CD14-positive monocyte (primary cell): ENCODE measurements at places on chromosomes 3 and 15.

GRCh38 chr3:168273036-168273435 lies 177.3 kb upstream of the GOLIM4 start:
- no peak for DNase-seq

DNA sequence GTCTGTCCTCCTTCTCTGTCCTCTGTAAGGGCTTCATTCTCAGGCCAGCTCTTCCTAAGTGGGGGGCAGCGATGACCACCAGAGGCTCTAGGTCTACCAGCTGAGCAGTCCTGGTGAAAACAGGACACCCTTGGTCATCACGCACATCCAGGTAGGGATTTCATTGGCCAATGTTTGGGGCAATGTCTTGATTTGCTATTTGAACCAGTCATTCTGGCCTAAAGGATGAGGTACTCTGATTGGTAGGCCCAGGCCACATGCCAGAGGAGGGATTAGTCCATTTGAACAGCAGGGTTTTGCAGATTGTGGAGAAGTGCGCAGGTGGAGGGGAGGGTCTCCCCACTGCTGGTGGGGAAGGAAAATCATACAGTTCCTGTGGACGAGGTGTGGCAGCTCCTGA lies 57.3 kb downstream of the PLXNA1 start:
- DNase-seq = no peak

DNA sequence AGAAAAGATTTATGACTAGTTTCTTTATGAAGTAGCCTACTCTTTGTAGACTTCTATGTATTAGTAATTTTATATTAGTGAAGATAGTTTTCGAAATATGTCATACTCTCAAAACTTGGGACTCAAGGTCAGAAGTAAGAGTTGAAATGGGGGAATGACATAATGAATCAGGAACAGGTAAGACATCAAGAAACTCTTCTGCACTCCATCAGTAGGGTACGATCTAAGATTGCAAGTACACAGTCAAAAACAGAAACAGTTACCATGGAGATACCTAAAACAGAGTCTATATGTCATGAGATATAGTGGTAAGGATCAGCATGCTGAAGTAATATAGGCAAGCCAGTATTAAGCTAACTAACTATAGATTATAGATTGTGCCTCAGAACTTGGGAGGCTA lies 187.0 kb upstream of the MLF1 start:
- DNase-seq = no peak

GRCh38 chr3:40337136-40338108 lies 27.9 kb downstream of the EIF1B start:
- DNase-seq = no peak

DNA sequence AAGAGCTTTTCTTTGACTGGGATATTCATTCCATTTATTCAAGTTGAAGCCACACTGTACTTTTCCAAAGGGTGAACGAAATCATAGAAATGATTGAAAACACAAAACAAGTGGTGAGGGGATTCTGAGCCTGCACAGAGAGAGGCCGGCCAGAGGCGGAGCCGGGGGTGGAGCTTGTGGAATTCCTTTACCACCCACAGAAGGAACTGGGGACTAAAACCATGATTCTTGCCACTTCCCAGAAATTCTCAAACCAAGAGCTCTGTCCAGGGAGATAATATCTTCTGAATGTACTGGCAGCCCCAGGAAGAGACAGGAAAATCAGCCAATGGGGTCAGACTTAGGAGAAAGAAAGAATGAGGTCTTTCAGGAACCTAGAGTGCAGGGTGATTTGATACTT lies 20.8 kb downstream of the FBN1 start:
- DNase-seq = no peak

GRCh38 chr15:51224428-51224827 lies 114.0 kb downstream of the CYP19A1 start:
- no peak for DNase-seq

DNA sequence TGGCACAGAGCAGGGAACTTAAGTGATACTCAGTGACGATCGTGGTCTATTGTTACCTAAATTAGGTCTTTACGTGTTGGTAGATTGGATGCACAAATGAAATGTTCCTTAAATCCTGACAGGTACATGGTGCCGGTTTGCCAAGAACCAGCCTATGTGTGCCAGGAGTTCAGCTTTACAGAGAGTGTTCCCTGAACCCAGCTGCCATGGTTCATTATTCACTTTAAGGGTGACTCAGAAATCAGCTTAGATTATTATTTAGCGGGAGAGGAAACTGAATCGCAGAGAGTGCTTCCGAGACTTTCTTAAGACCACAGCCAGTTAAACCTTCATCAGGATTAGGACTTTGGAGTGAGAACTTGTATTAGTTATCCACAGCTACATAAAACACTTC lies 21.5 kb downstream of the FAM43A start:
- DNase-seq = no peak

DNA sequence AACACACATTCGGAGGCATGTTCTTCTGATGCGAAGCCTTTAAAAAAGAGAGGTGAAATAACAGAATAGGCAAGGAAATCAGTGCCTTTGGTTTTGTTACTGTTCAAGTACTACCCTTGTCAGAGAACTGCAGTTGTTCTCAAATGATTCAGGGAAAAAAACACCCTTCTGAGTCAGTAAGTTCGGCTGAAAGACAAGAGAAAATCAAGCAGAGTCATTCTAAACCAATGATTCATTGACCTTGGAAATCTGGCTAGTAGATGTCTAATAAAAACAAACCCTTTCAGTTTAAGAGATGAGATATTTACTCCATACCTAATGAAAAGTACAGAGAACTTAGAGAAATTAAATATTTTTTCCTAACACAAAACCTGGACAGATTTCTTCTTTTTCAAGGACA lies 72.7 kb upstream of the ABI3BP start:
- no peak for DNase-seq

DNA sequence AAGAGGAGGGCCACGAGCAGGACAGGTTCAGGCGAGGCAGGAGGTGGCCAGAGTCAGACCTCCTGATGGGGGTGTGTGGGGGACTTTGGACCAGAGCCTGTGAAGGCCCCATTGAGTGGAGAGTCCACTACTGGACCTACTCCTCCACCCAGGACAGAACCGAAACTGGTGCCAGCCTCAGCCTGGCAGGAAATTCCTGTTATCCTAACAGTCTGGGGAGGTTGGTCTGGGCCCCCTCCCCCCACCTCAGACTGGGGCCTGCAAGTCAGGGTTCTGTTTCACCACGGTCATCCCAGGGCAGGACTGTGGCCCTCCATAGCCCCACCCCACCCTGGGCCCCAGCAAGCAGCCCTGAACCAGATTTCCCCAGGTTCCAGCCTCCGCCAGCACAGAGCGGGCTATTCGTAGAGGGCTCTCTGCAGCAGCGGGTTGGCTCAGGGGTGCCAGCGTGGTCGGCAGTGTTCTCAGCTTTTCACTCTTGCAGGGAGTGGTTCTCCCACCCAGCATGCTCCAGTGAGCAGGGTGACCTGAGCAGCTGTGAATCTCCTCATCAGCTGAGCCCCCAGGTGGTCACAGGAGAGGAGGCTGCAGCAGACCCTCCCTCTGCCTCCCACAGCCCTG lies 217.3 kb downstream of the TBC1D2B start:
- DNase-seq = no peak

DNA sequence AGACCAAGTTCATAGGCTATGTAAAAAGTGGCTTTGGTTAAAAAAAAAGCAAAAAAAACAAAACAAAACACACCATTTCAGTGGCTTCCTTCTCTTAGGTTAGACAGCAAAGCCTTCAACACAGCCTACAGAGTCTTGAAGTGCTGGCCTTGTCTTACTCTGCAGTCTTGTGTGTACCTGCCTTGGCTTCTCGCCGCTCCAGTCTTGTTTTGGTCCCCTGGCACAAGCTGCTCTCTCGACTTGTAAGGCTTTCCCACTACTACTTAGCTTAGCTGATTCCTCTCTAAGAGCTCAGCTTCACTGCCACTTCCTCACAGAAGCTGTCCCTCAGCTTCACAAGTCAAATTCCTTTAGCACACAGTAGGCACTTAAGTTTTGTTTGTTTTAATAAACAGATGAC lies 63.0 kb downstream of the ST3GAL6 start:
- DNase-seq = no peak

DNA sequence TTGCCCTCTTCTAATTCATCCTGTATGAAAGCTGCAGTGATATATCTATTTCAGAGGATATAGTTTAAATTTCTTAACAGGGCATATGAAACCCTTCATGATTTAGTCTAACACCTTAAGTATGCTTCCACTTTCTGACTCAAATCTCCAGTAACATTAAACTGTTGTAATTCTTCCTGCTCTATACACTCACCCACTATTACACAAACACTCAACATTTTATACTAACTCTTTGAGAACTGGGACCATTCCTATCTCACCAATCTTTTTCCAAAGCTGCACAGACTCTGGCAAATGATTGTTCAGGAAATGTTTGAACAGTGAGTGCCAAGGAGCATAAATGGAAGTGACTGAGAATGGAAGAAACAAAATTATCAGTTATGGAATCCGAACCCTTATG lies 560.4 kb upstream of the DPPA4 start:
- no peak for DNase-seq

GRCh38 chr3:72270072-72270681 lies 485.2 kb upstream of the PROK2 start:
- DNase-seq = peak; percentile 96

DNA sequence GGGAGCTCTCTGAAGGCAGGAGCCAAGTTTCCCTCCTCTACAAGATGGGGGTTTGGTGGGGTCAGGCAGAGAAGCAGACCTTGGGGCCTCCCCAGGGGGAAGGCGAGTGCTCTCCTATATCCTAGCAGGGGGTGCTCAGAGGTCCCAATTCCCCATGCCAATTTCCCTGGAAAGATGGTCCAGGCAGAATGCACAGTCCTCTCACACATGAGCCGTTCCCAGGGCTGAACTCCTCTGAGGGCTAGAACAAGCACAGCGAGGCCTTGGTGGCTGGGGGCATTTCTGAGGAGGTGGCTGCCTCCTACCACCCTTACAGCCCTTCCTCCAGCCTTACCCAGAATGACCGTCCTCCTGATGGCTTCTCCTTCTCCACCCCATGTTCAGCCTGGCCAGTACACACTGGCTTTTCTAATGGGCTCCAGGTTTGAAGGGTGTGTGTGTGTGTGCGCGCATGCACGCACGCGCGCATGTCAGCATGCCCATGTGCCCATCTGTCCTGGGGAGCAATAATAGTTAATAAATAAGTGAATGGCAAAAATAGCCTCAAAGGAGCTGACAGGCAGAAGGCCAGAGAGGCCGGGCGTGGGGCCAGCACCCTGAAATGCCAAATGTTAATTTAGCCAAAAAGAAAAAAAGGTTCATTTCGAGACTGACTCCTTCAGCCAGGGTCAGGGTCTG lies 24.4 kb downstream of the ADCY5 start:
- DNase-seq = no peak

DNA sequence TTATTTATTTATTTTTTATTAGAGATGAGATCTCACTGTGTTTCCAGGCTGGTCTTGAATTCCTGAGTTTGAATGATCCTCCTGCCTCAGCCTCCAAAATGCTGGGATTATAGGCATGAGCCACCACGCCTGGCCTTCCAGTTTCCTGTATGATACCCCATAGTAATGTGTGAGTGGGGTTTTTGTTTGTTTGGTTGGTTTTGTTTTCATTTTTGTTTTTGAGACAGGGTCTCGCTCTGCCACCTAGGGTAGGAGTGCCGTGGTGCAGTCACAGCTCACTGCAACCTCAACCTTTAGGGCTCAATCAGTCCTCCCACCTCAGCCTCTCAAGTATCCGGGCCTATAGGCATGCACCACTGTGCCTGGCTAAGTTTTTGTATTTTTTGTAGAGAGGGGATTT lies 30.9 kb downstream of the GOLM2 start:
- no peak for DNase-seq

GRCh38 chr3:175149675-175150074 lies 290.5 kb downstream of the NAALADL2 start:
- DNase-seq = no peak

GRCh38 chr15:90022345-90022744 lies 21.2 kb downstream of the ZNF710 start:
- no peak for DNase-seq

DNA sequence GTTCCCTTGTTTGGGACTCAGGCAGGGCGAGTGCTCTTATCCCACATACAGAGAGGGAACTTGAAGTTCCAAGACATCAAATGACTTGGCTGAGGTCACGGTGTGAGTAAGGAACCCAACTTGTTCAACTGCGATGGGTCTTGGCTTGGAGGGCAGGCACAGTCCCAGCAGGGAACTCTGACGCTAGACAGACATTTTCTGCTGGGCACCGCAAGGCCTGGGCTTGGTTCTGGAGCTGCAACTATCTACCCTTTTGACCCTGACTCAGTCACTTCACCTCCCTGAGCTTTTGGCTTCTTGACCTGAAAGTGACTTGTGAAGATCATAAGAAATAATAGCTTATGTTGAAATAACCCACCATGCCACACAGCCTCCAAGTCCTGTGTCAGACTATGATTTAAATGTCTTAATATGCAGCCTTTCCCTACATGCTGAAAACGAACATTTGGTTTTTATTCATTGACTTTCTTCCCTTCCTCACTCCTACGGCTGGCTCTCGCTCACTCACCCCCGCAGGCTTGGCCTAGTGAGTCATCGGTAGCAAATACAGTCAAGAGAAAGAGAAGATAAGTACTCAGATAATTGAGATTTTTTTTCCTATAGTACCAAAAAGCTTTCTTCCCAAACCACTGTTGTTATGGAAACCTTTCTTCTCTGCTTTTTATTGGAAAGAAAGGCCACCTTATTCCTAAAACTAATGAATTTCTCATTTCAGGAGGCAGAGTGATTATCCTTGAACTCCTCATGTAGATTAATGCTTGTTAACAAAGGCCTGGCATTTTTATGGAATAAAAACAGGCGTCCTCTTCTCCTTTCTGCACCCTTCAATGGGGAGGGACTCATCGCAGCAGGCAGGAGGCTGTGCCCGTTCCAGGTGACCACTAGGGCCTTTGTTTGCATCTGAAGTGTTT lies 178.4 kb downstream of the ATP10A start:
- no peak for DNase-seq

DNA sequence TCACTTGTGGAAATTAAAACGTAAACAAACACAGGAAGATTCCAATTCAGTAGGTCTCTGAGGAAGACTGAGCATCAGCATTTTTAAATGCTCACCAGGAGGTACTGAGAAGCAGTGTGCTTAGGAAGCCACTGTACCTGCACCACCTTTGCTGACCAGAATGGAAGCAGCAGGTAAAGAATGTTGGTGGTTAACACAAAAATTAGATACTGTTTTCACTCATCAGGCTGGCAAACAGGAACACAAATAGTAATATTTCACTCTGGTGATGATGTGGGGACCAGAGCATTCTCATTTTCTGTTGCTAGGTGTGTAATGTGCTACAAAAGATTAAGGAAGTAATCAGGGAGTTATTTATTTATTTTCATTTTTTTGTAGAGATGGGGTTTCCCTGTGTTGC lies 29.9 kb upstream of the GHSR start:
- DNase-seq = no peak

DNA sequence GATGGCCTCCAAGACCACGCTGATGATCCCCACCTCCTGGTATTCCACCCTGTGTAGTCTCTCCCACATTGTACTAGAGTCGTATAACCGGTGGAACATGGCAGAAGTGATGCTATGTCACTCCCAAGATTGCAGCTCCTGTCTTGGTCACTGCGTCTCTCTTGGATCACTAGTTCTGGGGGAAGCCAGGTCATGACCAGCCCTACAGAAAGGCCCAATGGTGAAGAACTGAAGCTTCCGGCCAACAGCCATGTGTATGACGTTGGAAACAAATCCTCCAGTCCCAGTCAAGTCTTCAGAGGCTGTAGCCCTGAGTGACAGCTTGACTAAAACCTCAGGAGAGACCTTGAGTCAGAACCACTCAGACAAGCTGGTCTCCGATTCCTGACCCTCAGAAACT lies 61.9 kb upstream of the FNDC3B start:
- peak; percentile 59 for DNase-seq
